ENCODE measurements at places on chromosomes 4 and X.

DNA sequence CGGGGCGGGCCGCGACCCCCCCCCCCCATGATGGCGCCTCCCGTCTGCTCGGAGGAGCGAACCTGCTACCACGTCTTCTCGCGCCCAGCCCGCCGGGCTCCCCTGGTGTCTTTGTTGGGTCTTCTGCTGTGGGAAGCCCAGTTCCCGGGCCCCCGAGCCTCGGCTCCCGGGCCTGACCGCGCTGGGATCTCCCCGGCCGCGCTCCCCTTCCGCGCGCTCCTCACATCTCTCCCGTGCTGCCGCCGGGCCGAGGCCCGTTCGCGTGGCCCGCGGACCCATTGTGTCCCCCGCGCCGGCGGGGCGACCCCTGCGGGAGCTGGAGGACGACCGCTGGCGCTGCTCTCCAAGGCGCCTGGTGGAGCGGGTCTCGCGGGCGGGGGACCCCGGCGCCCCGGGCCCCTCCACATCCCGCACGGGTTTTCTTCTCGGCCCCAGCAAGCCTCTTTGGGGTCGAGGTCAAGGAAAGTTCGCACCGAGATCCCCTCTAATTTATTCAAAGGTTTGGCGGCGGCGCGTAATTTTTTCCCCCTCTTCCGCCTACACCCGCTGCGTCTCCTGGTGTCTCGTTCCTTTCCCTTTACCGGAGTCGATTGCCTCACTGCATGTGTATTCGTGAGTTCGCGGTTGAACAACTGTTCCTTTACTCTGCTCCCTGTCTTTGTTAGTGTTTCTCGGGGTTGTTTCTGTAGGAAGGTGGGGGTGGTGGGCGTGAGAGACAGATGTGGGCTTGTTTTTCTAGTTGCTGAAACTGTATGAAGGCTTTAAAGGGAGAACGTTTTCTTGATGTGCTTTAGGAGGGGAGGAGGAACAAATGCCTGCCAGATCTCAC, 770 bp downstream of the SMAD1 start:
- DNase-seq: peak; percentile 81

- DNase-seq: no peak
These were observed 10.5 kb upstream of the SLC39A8 start for GRCh38 chr4:102355748-102356147.

DNA sequence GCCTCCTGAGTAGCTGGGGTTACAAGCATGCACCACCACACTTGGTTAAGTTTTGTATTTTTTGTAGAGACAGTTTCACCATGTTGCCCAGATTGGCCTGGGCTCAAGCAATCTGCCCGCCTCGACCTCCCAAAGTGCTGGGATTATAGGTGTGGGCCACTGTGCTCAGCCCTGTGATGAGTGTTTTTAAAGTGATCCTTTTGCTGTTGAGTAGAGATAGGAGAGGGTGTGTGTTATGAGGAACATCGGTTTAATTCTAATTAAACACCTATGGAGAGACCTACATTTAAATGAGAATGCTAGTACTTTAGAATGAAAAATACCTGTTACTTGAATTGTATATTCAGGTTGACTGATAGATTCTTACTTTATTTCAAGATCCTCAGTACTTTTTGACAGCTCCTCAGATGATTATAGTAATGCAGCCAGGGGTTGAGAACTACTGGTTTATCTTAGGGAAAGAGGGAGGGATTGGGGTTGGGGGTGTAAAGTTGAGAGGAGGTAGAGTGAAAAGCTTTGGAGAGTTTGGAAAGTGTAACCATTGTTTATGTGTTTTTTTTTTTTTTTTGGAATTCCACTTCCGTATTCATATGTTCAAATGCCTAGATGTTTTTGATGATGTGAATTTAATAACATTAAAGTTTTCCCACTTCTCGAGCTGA, 36.8 kb upstream of the DCK start:
- no peak for DNase-seq

DNA sequence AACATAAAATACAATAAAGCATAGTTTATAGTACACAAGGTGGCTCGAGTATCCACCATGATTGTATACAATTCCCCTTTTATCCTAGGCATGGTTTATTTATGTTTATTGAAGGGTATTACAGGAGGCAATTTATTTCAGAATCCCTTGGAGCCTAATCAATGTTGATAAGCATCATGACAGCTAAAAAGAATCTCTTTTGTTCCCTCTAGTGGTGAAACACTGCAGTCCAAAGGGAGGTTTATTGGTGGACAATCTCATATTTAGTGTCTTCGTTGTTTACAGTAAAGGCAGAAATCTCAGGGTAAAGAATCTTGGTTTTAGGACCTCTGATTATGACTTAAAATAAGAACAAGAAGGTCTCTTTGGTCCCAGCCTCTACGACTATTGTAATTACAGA, 1712.5 kb downstream of the C4orf33 start:
- DNase-seq: peak; percentile 30

All from NCI-H1092 treated with DMSO at 0.1 percent for 48 hours (cell line).